NCI-H2029 (cell line): ENCODE measurements at places on chromosomes 5 and 9.
A peak's percentile ranks its signal among the peaks of the same experiment; 100 is the strongest.

DNA sequence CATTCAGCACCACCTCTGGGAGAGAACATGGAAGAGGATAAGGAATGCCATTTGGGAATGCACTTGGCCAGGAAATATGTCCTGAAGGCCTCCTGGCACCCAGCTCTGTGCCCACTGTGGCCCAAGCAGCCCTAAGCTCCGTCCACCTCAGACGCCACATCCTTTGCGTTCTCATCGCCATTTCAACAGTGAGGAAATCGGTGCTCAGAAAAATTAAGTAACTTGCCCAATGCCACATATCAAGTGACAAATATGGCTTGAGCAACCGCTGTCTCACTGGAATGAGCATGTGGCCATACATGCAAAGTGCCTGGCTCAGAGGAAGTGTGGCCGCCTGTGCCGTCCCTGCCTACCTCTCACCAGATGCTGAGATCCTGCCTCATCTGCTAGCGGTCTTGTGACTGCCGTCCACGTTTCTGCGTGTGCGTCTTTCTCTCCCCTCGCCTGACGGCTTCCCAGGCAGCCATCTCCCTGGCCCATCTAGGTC, 984 bp upstream of the DOK3 start:
- DNase-seq, result no peak

DNA sequence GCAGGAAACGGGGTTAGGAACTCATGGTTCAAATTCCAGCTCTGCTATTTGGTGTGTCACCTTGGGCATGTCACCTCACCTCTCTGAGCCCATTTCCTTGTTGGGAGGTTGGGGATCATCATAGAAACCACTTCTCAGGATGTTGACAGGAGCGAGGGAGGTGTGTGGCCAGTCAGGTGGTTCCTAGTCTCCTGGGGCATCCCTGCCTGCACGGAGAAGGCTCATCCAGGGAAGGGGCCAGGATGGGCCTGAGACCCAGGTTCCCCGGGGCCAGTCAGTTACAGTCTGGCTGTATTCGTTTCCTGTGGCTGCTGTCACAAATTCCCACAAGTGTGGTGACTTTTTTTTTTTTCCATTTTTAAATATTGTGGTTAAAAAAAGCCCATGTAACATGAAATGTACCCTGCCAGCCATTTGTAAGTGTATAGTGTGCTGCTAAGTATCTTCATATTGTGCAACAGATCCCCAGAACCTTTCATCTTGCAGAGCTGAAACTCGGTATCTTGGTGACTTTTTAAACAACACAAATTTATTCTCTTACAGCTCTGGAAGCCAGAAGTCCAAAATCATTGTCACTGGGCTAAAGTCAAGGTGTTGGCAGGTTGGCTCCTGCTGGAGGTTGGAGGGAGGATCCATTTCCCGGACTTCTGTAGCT, 78.7 kb upstream of the UNC5A start:
- no peak for DNase-seq

GRCh38 chr5:147832541-147832940, 1.1 kb upstream of the SPINK1 start:
- DNase-seq, result no peak

DNA sequence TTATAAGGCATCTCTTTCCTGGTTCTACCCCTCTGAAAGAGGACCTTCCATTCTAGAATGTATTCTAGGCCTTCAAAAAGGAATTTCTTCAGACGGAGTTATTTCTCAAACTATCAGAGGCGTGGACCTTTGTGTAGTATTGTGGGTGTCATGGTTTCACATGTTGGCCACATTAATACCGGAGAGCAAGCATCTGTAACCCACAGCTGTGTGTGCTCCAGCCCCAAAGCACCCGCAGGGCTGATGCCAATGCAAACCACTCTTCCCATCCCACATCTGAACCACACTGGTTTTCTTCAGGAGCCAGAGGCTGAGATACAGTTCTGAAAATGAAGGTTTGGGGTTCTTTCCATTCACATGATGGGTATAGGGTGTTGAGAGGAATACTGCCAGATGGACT, 127.1 kb downstream of the BNC2 start:
- DNase-seq, result no peak

DNA sequence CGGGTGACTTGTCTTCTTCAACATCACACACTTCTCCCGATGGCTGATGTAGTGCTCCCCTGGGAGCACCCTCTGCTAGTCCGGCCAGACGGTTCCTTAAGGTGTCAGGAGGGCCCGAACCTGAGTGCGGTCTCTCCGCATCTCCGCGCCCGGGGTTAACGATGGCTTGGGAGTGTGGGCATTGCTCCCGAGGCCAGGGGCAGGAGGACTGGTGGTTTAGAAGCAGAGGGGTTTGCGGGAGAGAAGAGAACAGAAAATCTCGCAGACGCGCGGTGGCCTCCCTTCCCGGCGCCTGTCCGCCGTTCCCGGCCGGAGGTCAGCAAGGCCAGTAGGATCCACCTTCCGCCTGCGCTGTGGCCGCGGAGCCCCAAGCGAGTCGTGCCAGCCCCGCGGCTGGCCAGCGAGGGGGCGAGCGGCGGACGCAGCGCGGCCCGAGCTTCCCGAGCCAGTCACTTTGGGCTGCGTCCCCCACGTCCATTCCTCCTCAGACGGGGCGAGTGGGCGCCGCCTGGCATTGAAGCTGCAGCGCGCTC, 700 bp downstream of the CDO1 start:
- DNase-seq, result no peak

DNA sequence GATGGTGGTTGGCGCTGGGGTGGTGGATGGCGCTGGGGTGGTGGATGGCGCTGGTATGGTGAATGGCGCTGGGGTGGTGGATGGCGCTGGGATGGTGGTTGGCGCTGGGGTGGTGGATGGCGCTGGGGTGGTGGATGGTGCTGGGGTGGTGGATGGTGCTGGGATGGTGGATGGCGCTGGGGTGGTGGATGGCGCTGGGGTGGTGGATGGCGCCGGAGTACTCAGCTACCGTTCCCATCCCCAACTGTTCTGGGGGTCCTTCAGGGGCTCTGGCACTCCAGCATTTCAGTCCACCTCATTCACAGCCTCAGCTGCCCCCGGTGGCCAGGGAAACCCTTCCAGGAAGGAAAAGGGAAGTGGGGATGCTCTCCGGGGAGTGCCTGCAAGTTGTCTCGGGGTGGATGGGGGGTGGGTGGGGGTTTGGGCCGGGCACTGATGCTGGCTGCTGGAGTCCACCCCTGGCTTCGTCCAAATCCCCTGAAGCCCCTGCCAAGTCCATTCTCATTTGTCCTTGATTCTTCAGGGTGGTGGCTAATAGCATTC, 147.3 kb upstream of the COL5A1 start:
- no peak for DNase-seq

GRCh38 chr9:99244344-99245260, 22.5 kb downstream of the SEC61B start:
- no peak for DNase-seq

GRCh38 chr9:121610638-121610953, 40.8 kb upstream of the DAB2IP start:
- no peak for DNase-seq

- peak; percentile 30 for DNase-seq
Observed at GRCh38 chr5:137563646-137564397, 64.7 kb upstream of the SPOCK1 start.

- DNase-seq, result no peak
Observed at GRCh38 chr9:136331556-136332481, 4.5 kb downstream of the GPSM1 start.

DNA sequence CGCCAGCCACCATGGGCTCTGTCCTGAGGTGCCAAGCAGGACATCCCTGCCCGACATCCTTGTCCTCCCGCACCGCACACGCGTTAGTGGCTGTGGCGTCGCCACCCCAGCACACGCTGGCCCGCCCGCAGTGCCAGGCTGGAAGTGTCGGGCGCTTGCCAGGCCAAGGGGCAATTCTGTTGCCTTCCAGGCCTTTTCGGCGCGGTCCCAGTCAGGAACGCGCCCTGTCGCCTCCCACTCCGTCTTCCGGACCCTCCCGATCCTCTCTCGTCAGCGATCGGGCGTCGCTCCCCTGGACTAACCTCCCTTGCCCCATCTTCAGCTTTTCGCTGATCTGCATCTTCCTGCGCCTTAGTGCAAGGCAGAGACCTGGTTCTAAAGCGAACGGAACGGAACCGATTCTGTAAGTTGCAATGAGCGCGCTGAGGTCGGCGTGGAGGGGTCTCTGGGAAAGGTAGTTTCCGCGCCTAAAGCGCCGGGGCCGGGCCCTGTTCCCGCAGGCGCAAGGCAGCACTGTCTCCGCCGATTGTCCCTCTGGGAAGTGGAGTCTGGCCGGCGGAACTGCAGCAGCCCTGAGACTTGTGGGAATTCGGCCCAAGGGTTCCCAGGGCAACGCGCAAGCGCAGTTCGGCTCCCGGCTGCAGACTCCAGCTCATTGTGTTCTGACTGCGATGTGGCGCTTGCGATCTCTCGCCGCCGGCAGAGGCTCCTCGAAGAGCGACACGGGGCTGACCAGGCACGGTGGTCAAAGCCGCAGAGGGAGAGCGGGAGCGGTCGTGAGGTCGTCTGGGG, at the start of gene ZNF454:
Gene ZNF454 (plus strand): TSS at position 630 of the 792 bp plus-strand sequence. CDS start 1,594 bp downstream, outside the sequence.
- no peak for DNase-seq

DNA sequence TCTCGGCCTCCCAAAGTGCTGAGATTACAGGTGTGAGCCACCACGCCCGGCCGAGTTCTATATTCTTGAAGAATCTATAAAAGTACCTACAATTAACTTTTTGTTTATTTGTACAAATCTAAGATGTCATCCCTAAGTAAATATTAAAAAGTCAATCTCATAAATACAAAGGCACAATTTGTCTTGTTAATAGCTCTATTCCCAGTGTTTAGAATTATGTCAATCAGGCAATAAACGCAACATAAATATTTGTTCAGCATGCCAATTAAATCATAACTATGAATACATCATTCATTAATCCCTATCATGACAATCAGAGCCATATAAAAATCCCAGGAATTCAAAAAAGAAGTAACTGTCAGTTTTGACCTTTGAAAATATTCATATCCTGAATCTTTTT, 68.9 kb upstream of the CDH18 start:
- no peak for DNase-seq

- DNase-seq, result no peak
Observed at GRCh38 chr5:87122151-87122977, 145.3 kb upstream of the RASA1 start.

- DNase-seq, result no peak
Observed at GRCh38 chr5:120108586-120109248, 355.4 kb upstream of the PRR16 start.

DNA sequence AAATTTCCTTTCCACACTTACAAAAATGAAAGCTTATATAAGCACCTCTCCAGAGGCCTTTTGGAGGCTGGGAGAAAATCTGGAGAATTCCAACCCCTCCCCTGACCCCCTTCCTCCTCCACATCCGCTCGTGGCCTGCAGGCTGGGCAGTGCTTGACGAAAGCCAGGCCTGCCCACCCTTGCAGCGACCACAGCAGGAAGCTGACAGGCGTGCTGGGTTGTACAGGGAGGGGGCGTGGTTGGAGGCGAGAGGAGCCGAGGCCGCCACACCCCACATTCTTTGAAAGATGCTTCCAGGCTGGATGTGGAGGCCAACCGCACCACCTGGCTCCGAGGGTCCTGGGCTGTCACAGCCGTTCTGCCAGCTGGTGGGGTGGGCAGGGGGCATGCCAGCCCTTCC, 47.8 kb upstream of the IER5L start:
- DNase-seq, result no peak

DNA sequence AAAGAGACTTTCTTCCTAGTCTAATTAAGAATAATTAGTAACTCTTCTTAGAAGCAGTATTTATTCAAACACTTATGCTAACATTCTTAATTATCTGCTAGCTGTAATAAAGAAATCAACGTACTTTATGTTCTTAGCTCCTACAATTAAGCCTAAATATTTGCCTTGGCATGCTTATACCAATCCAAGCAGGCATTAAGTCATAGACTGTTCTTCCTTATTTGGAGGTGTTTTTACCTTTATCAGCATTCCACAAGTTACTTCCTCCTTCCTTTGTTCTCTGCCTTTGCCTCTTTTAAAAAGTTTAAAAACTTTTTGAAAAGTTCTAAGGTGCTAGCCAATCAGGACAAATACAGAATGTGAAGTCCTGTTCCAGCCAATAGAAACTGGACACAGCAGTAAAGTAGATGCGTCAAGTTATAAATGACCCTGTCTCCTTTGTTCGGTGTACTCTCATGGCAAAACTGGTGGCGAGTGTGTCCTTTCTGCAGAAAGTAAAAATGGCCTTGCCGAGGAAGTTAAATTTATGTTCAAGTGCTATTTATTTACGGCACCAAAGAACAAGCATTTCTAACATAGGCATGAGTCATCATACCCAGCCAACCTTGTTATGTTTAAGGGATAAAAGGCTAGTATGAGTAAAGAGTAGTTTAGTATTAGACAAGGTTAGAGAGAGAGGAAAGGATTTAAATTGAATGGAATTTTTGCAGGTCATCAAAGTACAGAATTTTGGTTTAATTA, 58.6 kb downstream of the GPBP1 start:
- DNase-seq, result no peak

DNA sequence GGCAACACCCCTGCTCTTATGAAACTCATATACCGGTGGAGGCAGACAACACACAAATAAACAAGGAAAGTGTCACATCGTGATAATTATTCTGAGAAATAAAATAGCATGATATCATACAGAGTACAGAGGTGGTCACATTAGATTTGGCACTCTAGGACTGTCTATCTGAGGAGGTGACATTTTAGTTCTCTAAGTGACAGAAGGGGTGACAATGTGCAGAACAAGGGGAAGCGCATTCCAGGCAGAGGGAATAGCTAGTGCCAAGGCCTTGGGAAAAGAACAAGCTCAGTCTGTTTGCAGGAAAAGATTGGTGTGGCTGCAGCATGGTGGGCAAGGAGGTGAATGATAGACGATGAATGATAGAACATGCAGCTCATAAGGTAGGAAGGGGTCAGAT, 12.7 kb upstream of the IRF1 start:
- DNase-seq, result no peak

- DNase-seq, result no peak
Observed at GRCh38 chr9:114503009-114503408, 2.3 kb downstream of the WHRN start.

GRCh38 chr5:170513856-170514525, 10.2 kb downstream of the KCNIP1 start:
- DNase-seq, result no peak

DNA sequence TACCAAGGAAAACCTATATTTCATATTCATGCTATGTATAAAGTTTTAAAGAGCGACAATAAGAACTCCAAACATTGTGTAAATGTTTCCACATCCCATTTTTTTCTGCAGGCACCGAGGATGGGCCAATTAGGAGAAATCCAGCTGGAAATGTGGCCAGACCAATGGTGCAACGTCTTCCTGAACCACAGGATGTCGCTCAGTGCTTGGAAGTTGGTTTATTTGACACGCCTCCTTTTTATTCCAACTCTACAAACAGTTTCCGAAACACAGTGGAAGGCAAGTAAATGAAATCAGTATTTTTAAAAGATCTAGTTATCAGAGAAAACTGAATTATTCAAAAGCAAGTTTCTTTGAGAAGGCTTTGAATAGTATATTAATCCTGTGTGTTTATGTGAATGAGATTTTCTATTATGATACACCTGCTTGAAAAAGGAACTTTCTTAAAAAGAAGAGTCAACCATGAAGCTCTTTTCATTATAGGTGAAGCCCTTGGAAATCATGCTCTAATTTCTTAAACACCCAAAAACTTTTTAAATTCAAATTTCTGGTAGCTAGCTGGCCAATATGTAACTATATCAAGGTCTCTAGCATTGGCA, 9.1 kb downstream of the TYRP1 start:
- DNase-seq, result no peak
